Psoas muscle (tissue), 8 donors: ENCODE measurements at places on chromosomes 3 and 15. TPM values are rescaled to one million over a fixed set of nuclear protein-coding genes. Genes with fewer than 3 reads are reported as not detected.

Gene CAMK1
- 7.2 TPM for total RNA-seq

Gene MORC1
- total RNA-seq = not detected

Gene ATP10A
- total RNA-seq = 0.51 TPM

Gene GPR87
- total RNA-seq = not detected

Gene CTXN2
- total RNA-seq = not detected

Gene PLCB2
- 1.7 TPM for total RNA-seq

Gene VEPH1
- total RNA-seq = 0.34 TPM

Gene RETNLB
- total RNA-seq = not detected

Gene TRH
- not detected for total RNA-seq

Gene RHCG
- total RNA-seq = 0.30 TPM

Gene TP63
- 83.0 TPM for total RNA-seq
